Endodermal cell (in vitro differentiated cells): ENCODE measurements at places on chromosomes 11 and 22. TPM values are rescaled to one million over a fixed set of nuclear protein-coding genes. Genes with fewer than 3 reads are reported as not detected.

DNA sequence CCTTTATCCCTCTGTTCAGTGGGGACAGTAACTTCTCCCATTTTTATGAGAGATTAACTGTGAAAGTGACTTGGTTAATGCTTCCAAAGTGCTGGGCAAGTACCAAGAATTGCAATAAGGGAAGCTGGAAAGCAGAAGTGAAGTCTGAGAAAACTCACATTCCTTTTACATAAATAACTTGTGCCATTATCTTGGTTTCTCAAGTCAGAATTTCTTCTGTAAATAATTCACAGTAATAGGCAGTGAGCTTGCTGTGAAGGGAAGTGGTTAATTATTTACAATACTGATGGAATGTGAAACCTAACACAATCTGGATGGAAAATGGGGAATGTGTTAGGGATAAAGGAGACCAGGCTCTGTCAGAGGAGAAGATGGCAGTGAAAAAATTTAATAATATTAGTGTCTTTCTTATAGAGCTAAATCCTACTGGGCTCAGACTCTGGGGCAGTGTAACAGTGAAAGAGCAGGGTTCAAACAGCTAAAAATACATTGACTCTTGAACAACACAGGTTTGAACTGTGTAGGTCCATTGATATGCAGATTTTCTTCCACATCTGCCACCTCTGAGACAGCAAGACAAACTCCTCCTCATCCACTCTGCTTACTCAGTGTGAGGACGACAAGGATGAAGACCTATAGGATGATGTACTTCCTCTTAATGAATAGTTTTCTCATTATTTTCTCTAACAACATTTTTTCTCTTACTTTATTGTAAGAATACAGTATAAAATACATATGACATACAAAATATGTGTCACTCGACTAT, 251.5 kb upstream of the ISX start:
- H3K36me3 ChIP-seq = peaks cover 40% of the 10 kb centered on the region
- no peak overlapping the region for H3K27ac ChIP-seq
- no peak for DNase-seq
- H3K27me3 ChIP-seq = no peaks in the 10 kb centered on the region
- no peaks in the 10 kb centered on the region for H3K4me1 ChIP-seq

DNA sequence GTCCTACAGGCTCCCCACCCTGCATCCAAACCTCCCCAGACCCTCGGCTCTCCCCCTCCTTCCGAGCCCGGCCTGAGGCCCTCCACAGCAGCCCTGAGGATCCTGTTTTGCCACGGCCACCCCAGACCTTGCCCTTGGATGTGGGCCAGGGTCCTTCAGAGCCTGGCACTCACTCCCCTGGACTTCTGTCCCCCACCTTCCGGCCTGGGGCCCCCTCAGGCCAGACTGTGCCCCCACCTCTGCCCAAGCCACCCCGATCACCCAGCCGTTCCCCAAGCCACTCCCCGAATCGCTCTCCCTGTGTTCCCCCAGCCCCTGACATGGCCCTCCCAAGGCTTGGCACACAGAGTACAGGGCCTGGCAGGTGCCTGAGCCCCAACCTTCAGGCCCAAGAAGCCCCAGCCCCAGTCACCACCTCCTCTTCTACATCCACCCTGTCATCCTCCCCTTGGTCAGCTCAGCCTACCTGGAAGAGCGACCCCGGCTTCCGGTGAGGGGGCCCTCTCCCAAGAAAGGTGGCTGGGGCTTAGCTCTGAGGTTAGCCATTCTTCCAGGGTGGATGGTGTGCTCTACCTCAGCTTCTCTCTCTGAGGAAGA, 2.9 kb downstream of the INPP5J start:
- no peaks in the 10 kb centered on the region for H3K36me3 ChIP-seq
- no peak overlapping the region for H3K4me3 ChIP-seq
- no peaks in the 10 kb centered on the region for H3K4me1 ChIP-seq

DNA sequence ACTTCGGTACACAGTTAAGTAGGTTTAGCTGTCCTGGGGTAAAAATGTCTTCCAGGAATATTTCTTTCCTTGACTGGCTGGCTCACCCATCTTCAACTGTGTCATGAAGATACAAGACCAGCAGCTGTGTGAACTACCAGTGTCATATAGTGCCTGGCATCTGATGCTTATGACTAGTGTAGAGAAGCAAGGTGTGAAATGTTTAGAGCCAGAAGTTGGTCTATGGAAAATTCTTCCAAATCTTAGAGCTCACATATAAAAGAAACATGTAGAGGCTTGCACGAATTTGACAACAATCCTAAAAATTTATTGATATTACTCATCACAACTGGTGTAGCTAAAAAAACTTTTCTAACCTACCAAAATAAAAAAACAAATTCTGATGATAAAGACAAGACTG, 54.4 kb downstream of the ARL14EP start:
- H3K4me3 ChIP-seq = no peak overlapping the region
- no peak for DNase-seq
- no peaks in the 10 kb centered on the region for H3K36me3 ChIP-seq
- H3K4me1 ChIP-seq = peaks cover 14% of the 10 kb centered on the region
- H3K27me3 ChIP-seq = no peaks in the 10 kb centered on the region

- no peaks in the 10 kb centered on the region for H3K27me3 ChIP-seq
- peak; percentile 24 for DNase-seq
- no peak overlapping the region for H3K4me3 ChIP-seq
- H3K36me3 ChIP-seq = no peaks in the 10 kb centered on the region
- H3K4me1 ChIP-seq = no peaks in the 10 kb centered on the region
These were observed 57.3 kb downstream of the BDNF start for GRCh38 chr11:27642954-27643353.

DNA sequence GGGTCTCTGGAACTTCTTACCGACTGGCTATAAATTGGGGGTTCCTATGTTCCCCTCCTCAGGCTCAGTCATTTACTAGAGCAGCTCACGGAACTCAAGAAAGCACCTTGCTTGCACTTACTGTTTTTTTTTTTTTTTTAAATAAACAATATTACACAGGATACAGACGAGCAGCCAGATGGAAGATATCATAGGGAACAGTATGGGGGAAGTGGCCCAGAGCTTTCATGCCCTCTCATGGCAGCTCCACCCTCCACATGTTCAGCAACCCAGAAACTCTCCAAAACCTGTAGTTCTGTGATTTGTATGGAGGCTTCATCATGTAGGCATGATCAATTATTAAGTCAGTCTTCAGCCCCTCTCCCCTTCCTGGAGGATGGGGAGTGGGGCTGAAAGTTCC, 7.5 kb downstream of the UVRAG start:
- no peak overlapping the region for H3K27ac ChIP-seq
- no peak for DNase-seq
- H3K4me3 ChIP-seq = no peak overlapping the region
- no peaks in the 10 kb centered on the region for H3K27me3 ChIP-seq
- H3K36me3 ChIP-seq = no peaks in the 10 kb centered on the region

GRCh38 chr22:43505423-43505822, 93.6 kb downstream of the MPPED1 start:
- H3K27me3 ChIP-seq = no peaks in the 10 kb centered on the region
- H3K27ac ChIP-seq = no peak overlapping the region
- DNase-seq = no peak
- H3K36me3 ChIP-seq = no peaks in the 10 kb centered on the region
- no peaks in the 10 kb centered on the region for H3K4me1 ChIP-seq

DNA sequence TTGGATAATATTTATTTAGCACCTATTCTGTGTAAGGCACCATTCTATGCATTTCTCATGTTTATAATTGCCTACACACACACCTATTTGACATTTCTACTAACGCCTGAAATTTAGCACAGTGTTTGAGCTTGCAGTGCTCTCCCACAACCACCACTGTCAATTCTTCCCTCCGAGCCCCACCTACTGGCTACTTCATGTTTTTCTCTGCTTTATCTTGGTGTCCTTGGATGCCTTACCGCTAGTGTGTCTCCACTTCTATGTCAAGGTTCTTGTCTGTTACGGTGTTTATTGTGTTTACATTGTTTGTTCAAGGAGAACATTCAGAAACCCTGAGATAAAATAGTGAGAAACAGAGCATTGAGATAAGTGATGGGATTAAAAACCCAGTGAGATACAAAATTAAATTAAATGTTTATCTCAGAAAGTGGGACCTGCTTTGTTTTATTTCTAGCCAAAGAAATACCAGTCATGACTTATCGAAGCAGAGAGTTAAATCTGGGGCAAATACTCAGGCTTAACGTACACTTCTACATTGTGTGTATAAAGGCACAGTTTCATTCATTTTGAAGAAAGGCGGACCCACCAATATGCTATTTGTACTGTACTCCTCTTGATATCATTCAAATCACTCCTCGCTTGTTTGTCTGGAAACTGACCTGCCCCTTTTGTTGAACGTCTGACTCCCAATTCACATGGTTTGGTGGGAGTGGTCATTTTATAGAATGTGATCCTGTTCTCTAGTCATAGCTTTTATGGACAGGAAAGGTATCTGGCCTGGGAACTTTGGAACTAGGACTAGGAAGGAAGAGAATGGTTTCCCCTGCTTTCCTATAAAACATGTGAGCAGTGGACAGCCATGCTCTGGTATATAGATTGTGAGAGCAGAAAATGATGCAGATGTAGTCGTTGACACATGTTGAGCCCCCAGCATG, 39.2 kb upstream of the SLC36A4 start:
- no peaks in the 10 kb centered on the region for H3K36me3 ChIP-seq
- peaks cover 3% of the 10 kb centered on the region for H3K4me1 ChIP-seq
- DNase-seq = peak; percentile 82
- H3K27ac ChIP-seq = no peak overlapping the region
- peaks cover 24% of the 10 kb centered on the region for H3K27me3 ChIP-seq

DNA sequence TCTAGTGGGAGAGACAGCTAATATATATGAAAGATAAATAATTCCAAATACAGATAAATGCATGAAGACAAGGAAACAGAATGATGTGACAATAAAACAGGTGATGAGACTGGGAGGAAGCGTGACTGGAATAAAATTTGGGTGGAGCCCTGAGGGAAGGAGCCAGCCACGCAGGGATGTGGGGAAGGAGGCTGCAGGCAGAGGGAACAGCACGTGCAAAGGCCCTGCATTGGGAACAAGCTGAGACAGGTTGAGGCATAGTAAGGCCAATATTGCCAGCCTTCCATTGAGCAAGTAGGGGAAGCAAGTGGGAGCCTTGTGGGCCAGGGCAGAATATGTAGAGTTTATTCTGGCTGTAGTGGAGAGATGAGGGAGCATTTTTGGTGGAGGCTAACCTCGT, 107.5 kb upstream of the CRYBB3 start:
- no peaks in the 10 kb centered on the region for H3K4me1 ChIP-seq
- H3K36me3 ChIP-seq = no peaks in the 10 kb centered on the region
- no peak overlapping the region for H3K4me3 ChIP-seq
- no peak overlapping the region for H3K27ac ChIP-seq
- no peak for DNase-seq

GRCh38 chr11:10004526-10005113, 289.4 kb downstream of the SBF2 start:
- no peaks in the 10 kb centered on the region for H3K4me1 ChIP-seq
- H3K4me3 ChIP-seq = peak overlapping the region; percentile 66
- H3K27ac ChIP-seq = peak overlapping the region; percentile 7
- DNase-seq = peak; percentile 47

GRCh38 chr11:96014217-96014616, 90.3 kb upstream of the MTMR2 start:
- H3K27ac ChIP-seq = peak overlapping the region; percentile 92
- no peaks in the 10 kb centered on the region for H3K36me3 ChIP-seq
- H3K4me3 ChIP-seq = no peak overlapping the region
- no peak for DNase-seq
- H3K4me1 ChIP-seq = no peaks in the 10 kb centered on the region

GRCh38 chr11:34052036-34052607, 591 bp downstream of the CAPRIN1 start:
- peak; percentile 95 for DNase-seq
- H3K36me3 ChIP-seq = peaks cover 39% of the 10 kb centered on the region
- no peaks in the 10 kb centered on the region for H3K27me3 ChIP-seq
- H3K4me3 ChIP-seq = peak overlapping the region; percentile 90
- peak overlapping the region; percentile 100 for H3K27ac ChIP-seq
- peaks cover 3% of the 10 kb centered on the region for H3K4me1 ChIP-seq

DNA sequence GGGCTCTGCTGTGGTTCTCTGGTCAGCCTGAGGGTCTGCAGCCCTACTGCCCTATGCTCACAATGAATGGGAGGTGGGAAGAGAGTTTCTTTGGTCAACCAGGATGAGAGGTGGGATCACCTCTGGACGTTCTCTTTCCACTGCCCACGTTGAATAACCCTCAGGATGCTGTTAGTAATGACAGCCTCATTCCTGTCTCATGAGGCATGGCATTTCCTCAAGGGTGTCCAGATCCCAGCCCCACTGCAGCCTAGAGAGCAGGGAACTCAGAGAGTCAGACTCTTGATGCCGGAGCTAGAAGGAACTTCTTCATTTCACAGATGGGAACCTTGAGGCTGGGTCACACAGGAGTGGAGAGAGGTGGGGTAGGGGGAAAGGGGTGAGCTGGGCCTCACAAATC, 196.0 kb downstream of the CEP164 start:
- no peaks in the 10 kb centered on the region for H3K4me1 ChIP-seq
- H3K27ac ChIP-seq = no peak overlapping the region
- no peak for DNase-seq
- no peaks in the 10 kb centered on the region for H3K36me3 ChIP-seq

DNA sequence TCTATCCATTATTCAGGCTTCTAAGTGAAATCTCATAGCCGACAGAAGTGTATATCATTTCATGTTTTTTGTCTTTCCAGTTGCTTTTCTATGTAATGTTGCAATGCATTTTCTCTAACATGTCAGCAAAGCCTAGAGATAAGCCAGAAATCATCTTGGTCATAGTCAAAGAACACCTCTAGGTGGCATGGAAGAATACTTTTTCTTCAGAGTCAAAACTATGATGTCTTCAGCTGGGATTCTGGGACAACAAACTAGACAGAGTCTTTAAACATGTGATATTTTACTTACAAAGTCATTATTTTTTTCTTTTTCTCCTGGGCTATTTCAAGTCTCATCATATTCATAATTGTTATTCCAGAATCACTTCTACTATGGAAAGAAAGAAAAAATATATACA, 4.4 kb downstream of the GAS2 start:
- peaks cover 5% of the 10 kb centered on the region for H3K4me1 ChIP-seq
- H3K27me3 ChIP-seq = peaks cover 12% of the 10 kb centered on the region
- no peak overlapping the region for H3K27ac ChIP-seq
- no peak for DNase-seq
- no peak overlapping the region for H3K4me3 ChIP-seq

DNA sequence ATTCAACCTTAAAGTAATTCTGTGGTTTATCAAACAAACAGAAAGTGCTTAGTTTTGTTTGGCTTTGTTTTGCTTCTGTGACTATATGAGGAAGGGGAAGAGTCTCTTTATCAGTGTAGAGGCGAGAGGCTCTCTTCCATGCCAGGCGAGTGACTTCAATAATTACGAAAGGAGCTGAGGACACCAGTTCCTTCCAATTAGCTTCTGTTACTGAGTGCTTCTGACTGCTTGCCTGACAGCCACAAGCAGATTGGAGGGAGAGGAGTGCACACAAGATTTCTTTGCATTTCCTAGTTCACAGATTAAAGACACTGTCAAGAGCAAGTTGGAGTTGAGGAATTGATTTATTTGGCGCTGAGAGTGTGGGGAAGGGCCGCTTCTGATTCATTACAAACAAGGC, 1484.5 kb upstream of the TENM4 start:
- H3K36me3 ChIP-seq = no peaks in the 10 kb centered on the region
- H3K27ac ChIP-seq = no peak overlapping the region
- DNase-seq = no peak

BRD1 gene
- total RNA-seq = 49.5 and 54.9 TPM in 2 replicates

DMC1 gene
- 3.8 and 4.2 TPM in 2 replicates for total RNA-seq

VSTM5 gene
- total RNA-seq = 0.41 and 0.75 TPM in 2 replicates

RAB39A gene
- 4.6 and 4.8 TPM in 2 replicates for total RNA-seq

ELMOD1 gene
- total RNA-seq = 0.45 and 0.46 TPM in 2 replicates

DLAT gene
- 31.5 to 55.1 TPM (median 46.1 TPM) in 3 replicates for total RNA-seq

MS4A3 gene
- total RNA-seq = not detected in 2 replicates

TP53AIP1 gene
- total RNA-seq = not detected in 2 replicates

TTLL12 gene
- total RNA-seq = 35.9 to 52.8 TPM (median 49.8 TPM) in 3 replicates
